ENCODE measurements at places on chromosomes 5 and 9. TPM values are rescaled to one million over a fixed set of nuclear protein-coding genes. Genes with fewer than 3 reads are reported as not detected.

The STPG3 gene
- total RNA-seq, result not detected

The SLC34A1 gene
- total RNA-seq, result not detected

The SLCO4C1 gene
- total RNA-seq, result not detected

The CBY3 gene
- not detected for total RNA-seq

The CDC23 gene
- total RNA-seq, result 33.1 TPM

The SPINK5 gene
- not detected for total RNA-seq

The SLC4A9 gene
- total RNA-seq, result not detected

The SPATA31C1 gene
- total RNA-seq, result not detected

The PSAT1 gene
- 2.4 TPM for total RNA-seq

The PDE4D gene
- total RNA-seq, result 170 TPM

The CMYA5 gene
- 21.0 TPM for total RNA-seq

The NEUROG1 gene
- total RNA-seq, result not detected

The PCDHGB2 gene
- total RNA-seq, result 4.4 TPM

The GPR151 gene
- total RNA-seq, result not detected

The MARCHF3 gene
- 4.4 TPM for total RNA-seq

The IL5 gene
- total RNA-seq, result not detected

The FCN1 gene
- 2.5 TPM for total RNA-seq

The PCDHGC4 gene
- total RNA-seq, result 8.6 TPM

All from sigmoid colon (tissue), 7 donors.